Activated T-cell treated with anti-CD3 and anti-CD28 coated beads for 1 hour (primary cell): ENCODE measurements at places on chromosomes 4 and X.

GRCh38 chr4:44629280-44629866, 22.1 kb downstream of the YIPF7 start:
- DNase-seq, result peak; percentile 3

DNA sequence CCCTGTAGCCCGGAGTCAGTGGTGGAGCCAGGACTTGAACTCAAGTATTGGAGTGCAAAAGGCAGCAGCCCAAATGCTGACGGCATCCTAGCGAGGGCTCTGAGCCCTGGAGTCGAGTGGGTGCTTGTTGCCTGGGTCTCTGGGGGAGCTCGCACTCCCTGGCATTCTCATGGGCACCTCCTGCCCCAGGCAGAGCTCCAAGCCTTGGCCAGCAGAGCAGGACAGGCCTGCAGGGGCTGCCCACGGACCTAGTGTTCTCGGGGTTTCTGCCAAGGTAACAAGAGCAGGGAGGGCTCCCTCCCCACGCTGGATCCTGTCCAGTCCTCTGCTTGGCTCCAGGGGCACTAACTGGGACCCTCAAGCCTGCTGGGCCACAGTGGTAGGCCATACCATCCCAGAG, 17.6 kb upstream of the WFS1 start:
- DNase-seq, result no peak

- DNase-seq, result no peak
Measured at GRCh38 chrX:45781901-45782553, 581.4 kb upstream of the DIPK2B start.

- DNase-seq, result no peak
Measured at GRCh38 chr4:77147079-77147782, 9.8 kb upstream of the CCNG2 start.

DNA sequence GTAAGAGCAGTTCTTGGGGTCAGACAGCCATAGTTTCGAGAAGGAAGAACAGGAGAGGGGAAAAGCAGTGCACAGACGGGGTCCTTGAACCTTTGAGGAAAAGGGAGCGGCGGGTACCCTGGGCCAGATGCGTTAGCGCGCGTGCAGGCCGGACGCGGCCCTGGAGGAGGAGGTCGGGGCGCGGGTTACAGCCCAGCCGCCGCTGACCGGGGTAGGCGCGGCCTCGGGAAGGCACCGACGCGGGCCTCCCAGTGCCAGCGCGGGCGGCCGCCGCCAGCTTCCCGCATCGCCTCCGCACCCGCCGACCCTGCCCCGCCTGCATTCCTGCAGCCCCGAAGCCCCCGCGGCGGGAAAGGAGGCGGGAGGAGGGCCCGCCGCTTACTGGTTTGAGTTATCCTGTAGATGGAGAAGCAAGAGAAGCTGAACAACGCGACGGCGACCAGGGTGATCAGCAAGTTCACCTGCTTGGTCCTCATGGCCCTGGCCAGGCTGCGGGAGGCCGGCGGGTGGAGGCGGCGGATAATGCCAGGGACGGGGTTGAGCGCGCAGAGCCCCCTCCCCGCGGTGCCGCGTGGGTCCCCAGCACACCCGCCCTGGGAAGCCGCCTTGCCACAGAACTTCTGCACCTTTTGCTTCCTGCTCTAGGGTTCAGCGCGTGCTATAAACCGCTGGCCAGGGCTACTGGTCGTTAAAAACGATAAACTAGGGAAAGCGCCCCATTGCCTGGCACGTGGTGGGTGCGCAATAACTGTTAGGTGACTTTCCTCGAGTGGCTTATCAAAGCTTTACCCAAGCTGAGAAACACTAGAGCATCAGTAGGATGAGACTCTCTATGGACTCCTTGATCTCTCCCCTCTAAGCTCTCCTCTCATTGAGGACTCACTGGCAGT, at the start of gene MGAT4D:
MGAT4D (minus strand) TSS at position 547 of the 890 bp plus-strand sequence; CDS start at position 476, 71 bp downstream.
- no peak for DNase-seq

- no peak for DNase-seq
Measured at GRCh38 chr4:88275516-88275915, 8.8 kb downstream of the PPM1K start.

GRCh38 chr4:128876200-128876599, 66.7 kb downstream of the JADE1 start:
- DNase-seq, result no peak

GRCh38 chr4:93147524-93148212, 680.9 kb upstream of the ATOH1 start:
- no peak for DNase-seq

- no peak for DNase-seq
Measured at GRCh38 chr4:174983128-174983750, 65.1 kb downstream of the ADAM29 start.

GRCh38 chr4:121783210-121783609, 17.9 kb upstream of the EXOSC9 start:
- no peak for DNase-seq
